Fibroblast of skin of left quadriceps (primary cell): ENCODE measurements at places on chromosomes 16 and 17.

- no peak for DNase-seq
Measured at GRCh38 chr17:21400816-21401593, 24.8 kb downstream of the KCNJ12 start.

- DNase-seq, result no peak
Measured at GRCh38 chr16:83300326-83300725, 507.5 kb upstream of the HSBP1 start.

DNA sequence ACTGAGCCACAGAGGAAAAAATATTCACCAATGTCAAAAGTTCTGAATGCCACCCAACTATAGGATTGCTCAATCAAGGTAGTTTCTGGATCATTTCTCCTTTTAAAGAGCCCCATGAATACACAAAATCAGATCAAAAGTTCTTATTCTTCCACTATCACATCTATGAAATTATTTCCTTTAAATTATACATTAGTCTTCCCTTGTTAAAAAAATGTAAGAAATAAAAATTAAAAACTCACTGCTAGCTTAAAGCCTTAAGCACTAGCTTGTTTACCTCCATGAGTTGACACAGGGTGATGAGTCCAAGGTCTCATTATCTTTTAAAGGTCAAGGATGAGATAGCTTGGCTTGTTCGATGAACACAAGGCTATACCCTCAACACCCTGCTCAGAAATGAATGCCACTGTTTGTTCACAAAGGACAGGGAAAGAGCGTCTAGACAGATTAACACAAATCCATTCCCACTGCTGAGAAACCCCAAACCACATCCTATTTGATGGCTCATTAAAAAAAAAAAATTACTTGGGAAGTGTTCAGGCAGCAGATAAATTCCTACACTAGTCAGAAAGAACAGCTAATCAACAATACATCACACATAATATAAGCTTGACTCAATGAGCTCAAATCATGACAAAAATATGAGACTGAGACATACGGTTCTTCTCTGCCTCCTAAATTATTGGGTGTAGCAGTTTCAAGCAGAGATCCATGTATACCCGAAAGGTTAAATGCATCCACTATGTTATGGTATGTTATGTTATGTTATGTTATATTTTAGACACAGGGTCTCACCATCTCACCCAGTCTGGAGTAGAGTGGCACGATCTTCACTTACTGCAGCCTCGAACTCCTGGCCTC, 118.9 kb downstream of the PARN start:
- peak; percentile 80 for DNase-seq

- no peak for DNase-seq
Measured at GRCh38 chr16:2178321-2179106, 17.9 kb downstream of the CASKIN1 start.

GRCh38 chr17:28689011-28689410, 22.7 kb downstream of the PROCA1 start:
- no peak for DNase-seq

- no peak for DNase-seq
Measured at GRCh38 chr17:74392848-74393247, 25.5 kb downstream of the GPR142 start.

DNA sequence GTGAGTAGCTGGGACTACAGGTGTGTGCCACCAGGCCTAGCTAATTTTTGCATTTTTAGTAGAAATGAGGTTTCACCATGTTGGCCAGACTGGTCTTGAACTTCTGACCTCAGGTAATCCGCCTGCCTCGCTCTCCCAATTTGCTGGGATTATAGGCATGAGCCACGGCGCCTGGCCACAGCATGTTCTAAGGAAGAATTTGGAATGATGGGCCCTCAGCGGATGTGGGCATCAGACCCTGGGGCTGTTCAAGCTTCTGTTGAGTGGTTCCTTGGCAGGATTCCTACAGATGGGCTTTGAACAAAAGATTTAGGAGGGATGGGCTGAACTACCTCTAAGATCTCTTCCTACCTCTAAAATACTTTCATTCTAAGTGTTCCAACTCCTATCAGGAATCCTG, 4.1 kb downstream of the PRPSAP2 start:
- no peak for DNase-seq

GRCh38 chr16:51149251-51149661, 1.8 kb downstream of the SALL1 start:
- DNase-seq, result no peak

GRCh38 chr16:50038756-50039529, 13.9 kb downstream of the CNEP1R1 start:
- no peak for DNase-seq

- no peak for DNase-seq
Measured at GRCh38 chr16:15592324-15592723, 50.6 kb downstream of the MARF1 start.

DNA sequence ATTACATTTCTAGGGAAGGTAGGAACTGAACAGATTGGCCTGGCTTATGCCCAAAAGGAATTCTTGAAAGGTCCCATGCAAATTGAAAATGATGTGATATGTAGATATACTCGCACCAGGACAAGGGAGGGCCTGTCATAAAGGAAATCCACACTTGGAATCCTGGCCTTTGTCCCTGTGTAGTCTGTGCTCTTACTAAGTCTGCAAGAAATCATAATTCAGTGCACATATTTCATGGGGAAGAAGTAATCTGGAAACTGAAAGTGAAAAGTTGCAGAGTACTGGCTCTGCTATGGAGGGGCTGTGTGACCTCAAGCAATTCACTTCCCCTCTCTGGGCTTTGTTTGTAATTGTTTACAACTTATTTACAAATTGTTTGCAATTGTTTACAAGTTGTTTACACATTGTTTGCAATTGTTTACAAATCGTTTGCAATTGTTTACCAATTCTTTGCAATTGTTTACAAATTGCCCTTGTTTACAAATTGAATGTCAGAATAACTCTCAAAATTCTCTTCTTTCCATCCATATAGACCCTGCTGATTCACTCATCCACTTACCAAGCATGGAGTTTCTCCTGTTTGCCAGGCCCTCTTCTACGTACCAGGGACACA, 12.9 kb downstream of the SCNN1G start:
- DNase-seq, result no peak

GRCh38 chr17:81354954-81355347, 40.3 kb upstream of the BAHCC1 start:
- DNase-seq, result no peak

- DNase-seq, result peak; percentile 41
Measured at GRCh38 chr17:64773836-64774761, 112.0 kb upstream of the SMURF2 start.

- DNase-seq, result no peak
Measured at GRCh38 chr16:54579106-54579728, 292.6 kb upstream of the IRX3 start.

- DNase-seq, result no peak
Measured at GRCh38 chr17:32723310-32723955, 153.5 kb downstream of the MYO1D start.

- DNase-seq, result no peak
Measured at GRCh38 chr17:63624531-63624880, 2.3 kb downstream of the MAP3K3 start.

DNA sequence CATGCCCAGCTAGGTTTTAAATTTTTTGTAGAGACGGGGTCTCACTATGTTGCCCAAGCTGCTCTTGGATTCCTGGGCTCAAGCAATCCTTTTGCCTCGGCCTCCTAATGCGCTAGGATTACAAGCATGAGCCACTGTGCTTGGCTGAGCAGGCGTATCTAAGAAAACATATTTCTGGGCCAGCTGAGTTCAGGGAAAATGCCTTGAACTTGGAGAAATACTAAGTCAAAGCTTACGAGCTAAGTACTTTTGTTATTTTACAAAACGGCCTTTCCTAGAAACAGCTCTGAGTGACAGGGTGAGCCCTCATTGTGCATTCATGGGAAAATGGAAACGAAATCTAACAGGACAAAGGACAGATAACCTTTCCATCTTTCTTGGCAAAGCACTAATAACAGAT, 24.7 kb downstream of the DNAI2 start:
- DNase-seq, result no peak

GRCh38 chr17:27155866-27156265, 138.0 kb upstream of the WSB1 start:
- no peak for DNase-seq

GRCh38 chr16:29743827-29744531, 1.8 kb downstream of the C16orf54 start:
- no peak for DNase-seq

DNA sequence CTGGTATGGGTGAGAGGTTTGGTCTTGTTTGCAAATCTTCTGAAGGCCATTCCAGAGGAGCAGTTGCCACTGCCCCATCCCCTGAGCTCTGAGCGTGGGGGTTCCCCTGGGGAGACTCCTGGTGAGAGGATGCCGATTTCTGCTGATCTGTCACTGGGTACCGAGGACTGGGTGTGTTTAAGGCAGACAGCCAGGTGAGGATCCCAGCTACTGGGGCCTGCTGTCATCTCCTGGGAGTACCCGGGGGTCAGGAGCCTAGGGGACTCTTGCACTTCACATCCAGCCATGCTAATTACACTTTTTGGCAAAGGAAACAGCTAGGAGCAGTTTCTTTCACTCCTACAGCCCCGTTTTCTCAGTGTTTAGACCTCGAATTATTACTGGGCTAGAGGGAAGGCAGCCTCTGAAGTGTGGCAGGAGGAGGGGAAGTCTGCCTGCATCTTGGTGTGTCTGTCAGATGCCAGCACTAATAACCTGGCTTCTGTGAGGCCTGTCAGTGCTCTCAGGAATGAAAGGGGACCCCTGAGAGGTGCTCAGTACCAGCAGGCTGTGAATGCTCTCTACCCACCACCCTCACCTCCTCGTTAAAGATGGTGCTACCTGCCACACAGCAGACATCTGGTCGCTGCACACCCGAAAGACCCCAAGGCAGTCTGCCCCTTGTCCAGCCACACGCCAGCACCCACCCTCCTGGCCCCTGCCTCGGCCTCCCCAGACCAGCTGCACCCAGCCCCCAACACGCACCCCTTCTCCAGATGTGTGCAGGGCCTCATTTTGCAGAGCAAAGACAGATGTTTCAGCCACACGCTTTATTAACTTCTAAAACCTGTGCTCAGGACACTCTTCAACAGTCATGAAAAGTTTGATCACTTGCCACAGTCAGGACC, 43.2 kb downstream of the SNX20 start:
- DNase-seq, result no peak

- no peak for DNase-seq
Measured at GRCh38 chr16:7366041-7366440, 33.4 kb downstream of the RBFOX1 start.

DNA sequence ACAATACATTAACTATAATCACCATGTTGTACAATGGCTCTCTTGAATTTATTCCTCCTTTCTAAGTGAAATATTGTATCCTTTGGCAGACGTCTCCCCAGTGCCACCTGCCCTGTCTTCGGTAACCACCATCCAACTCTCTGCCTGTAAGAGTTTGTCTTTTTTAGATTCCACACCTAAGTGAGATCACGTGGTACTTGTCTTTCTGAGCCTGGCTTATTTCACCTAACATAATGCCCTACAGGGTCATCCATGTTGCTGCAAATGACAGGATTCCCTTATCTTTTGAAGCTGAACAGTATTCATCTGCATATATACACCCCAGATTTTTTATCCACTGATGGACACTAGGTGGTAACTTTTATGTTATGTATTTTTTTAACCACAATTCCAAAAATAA, 24.2 kb downstream of the ORC6 start:
- DNase-seq, result no peak

DNA sequence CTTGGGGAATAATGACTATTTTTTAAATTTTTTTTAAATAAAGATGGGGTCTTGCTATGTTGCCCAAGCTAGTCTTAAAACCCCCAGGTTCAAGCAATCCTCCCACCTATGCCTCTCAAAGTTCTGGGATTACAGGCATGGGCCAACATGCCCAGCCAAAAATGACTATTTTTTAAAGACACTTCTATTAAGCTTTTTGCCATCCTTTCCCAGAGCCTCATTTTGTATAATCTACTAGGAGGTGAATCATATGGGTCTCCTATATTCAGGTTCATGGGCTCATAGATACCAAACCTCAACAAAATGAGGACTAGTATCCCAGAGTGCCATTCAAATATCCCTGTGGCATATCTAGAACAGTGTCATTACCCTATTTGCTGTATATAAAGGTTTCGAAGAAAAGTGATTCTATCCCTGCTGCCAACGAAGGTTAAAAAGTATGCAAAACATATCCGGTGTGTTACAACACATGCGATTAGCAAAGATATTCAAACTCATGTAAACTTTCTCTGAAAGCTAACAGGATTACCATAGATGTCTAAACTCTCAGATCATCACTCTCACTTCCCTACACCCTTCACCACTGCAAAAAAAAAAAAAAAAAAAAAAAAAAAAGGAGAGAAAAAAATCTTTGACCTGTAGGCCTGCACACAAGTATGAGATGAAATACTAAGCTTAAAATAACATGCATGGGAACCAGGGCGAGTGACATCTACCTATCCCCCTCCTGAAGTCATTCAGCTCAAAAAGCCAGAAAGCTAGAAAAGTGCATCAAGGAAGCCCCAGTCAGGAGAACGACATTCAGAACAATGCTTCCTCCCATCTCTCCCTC, 23.5 kb downstream of the XPO6 start:
- no peak for DNase-seq

DNA sequence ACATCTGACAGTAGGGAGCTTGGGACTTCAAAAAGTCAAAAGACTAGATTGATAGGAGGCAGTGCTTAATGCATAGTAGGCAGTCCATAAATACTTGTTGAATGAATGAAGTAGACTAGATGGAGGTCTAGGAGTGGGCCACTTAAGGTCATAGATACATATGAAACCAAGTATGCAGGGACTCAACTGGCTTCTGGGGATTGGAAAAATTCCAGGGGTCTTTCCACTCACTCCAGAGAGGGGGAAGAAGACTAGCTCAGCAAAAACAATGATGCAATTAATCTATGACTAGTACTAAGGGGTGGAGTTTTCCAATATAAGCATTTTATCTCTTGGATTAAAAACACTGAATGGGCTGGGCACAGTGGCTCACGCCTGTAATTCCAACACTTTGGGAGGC, 298.3 kb upstream of the XYLT1 start:
- DNase-seq, result no peak

DNA sequence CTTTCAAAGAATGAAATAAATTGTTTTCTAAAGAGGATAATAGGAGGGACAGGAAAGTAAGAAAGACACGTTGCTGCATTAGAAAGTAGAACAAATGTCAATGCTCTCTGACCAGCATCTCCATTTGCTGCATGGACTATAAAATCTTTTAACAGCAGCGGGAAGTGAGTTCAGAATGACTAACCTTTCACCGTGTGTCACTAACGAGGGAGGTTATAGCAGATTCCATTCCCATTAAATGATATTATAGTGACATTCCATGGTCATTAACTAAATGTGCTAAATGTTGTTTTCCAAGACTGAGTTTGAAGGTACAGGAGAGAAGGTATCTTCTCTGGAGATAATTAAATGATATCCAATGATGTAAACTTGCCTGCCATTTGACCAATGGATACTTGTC, 127.1 kb upstream of the HS3ST3A1 start:
- no peak for DNase-seq

- peak; percentile 31 for DNase-seq
Measured at GRCh38 chr17:16052486-16052885, 52.9 kb downstream of the TTC19 start.
